Stimulated activated CD4-positive, alpha-beta T cell treated with anti-CD3 and anti-CD28 coated beads, TNF-alpha, amount 100 ng/mL, for 1 hour (primary cell): ENCODE measurements at places on chromosomes 7 and 10.

DNA sequence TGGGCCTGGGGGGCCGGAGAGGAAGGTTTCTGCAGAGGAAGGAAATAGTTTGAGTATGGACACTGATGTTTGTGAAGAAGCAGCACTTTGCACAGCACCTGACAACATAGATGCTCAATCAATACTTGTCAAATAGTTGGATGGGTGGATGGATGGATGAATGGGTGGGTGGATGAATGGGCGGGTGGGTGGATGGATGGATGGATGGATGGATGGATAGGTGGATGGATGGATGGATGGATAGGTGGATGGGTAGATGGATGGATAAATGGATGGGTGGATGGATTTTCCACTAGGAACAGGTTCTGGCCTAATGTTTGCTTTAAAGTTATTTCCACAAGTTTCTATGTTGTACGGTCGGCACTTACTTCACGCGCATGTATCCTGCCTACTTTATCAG lies 45.3 kb downstream of the COL17A1 start:
- DNase-seq, result no peak

- DNase-seq, result no peak
These were observed 17.1 kb downstream of the ST7 start for GRCh38 chr7:116970238-116970910.

DNA sequence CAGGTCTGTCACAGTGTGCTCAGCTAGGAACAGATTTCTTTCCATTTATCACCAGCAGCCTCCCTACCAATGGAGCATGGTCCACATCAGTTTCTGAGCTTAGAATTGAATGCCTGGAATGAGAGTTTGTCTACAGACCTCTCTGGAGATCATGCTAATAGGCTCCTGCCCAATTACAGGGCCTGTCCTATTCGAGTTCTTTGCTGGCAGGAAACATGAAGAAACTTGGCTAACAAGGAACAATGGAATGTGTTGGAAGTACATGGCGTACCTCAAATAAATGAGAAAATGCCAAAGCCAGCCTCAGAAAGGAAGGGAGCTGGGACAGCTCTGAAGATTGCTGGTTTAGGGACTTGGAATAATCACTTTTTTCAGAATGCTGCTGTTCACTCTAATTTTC lies 186.0 kb upstream of the AKR1E2 start:
- no peak for DNase-seq

DNA sequence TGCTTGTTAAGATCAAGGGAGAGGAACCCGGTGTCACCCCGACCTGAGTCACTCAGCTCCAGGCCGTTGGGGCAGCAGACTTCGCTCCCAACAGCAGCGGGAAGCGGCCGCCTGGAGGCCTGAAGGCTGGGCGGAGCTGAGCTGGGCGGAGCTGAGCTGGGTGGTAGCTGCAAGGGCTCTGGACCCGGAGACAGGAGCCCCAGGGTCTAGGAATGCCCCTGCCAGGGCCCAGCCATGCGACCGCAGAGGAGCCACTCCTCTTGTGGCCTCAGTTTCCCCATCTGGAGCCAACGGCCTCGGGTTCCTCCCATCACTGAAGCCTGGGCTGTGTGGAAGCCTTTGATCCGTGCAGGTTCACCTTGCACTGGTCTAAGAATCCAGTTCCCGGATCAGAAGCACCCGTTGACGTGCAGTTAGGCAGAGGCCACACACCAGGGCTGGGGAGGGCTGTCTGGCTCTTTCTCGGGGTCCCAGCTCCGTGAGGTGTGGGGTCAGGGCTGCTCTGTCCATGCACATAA lies 21.9 kb upstream of the DPYSL4 start:
- no peak for DNase-seq

DNA sequence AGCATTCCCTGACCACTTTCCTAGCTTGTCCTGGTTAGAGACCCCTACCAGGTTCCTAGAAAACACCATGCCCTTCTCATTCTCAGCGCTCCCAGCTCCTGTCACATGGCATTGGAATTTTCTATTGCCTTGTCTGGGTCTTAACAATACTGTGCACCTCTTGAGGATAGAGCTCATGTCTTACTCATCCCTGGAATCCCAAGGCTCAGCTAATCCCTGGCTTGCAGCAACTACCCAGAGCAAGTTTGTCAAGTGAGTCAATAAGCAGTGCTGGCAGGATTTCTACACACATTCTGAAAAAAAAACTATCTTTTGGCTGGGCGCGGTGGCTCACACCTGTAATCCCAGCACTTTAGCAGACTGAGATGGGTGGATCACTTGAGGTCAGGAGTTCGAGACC lies 11.7 kb upstream of the PRDX3 start:
- DNase-seq, result no peak

GRCh38 chr7:21617916-21618390 lies 75.1 kb downstream of the DNAH11 start:
- DNase-seq, result no peak

DNA sequence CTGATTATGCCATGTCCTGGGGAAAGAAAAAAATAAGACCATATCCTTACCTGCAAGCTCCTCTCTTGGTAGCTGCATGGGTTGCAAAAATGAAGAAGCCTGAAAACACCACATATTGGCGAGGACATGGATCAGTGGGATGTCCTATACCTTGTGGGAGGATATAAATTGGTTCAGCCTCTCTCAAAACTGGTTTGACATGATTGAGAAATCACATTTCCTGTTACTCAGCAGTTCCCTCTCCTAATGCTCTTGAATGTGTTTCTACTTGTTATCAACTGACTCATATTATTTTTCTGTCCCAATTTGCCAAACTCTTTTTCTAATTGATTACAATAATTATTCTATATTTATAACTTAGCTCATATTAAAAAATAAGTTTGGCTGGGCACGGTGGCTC lies 380.2 kb downstream of the EXOC4 start:
- DNase-seq, result no peak

GRCh38 chr7:55438757-55439525 lies 73.8 kb downstream of the LANCL2 start:
- no peak for DNase-seq

GRCh38 chr10:21334891-21335696 lies 190.4 kb downstream of the SKIDA1 start:
- no peak for DNase-seq

DNA sequence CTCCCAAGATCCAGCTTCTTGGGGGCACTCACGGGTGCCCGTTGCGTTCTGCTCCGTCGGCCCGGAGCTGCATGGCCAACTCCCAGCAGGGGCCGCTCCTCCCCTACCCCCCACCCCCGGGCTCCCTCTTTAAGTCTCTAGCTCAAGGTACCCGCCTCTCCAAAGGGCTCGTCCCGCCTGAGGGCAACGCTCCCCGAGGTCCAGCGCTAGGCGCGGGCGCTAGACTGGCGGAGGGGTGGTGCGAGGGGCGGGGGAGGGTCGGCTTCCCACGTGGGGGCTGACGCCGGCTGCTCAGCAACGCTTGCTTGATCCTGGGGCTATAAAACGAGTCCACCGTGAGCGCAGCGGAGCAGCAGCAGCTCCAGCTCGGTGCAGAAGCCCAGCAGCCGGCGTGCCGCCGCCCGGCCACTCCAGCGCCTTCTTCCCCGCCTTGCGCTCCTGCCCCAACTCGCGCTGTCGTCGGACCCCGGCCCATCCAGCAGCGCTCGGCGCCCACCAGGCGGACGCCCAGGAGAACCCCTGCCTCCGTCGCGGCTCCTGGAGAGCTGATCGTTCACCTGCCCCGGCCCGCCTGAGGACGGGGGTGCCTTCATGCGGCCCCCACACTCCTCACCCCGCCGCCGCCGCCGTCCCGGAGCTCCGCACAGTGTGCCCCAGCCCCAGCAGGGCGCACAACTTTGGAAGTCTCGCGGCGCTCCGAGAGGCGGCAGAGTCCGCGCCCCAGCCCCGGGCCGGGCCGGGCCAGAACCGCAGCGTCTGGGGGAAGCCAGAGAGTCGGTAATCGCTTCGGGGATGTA lies at the start of gene ADRA2A:
ADRA2A (plus strand) TSS at position 348 of the 797 bp plus-strand sequence. CDS start 968 bp downstream, outside the sequence.
- no peak for DNase-seq
